Small intestine (tissue), 16 donors: ENCODE measurements at places on chromosomes 4 and X.
A peak's percentile ranks its signal among the peaks of the same experiment; 100 is the strongest.

DNA sequence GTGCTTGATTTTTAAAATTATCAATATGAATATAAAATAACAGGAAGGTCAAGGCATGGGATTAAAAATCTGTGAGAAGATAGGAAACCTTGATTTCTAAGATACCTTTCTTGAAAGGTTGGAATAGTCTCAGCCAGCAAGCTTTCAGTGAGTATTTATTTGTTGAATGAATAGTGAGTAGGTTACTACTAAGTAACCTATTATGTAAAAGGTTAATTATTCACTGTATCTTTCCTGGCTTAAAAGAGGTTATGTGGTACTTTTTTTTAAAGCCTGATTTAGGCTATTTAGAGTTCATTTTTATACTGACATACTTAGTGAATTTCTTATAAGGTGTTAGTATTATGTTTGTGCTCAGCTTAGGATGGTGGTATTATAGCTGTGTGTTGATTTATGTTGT, 123.5 kb downstream of the PTPN13 start:
- no peak for DNase-seq

GRCh38 chrX:150690126-150690525, 3.1 kb upstream of the MTMR1 start:
- DNase-seq: no peak

GRCh38 chr4:122814426-122814825, 12.2 kb upstream of the FGF2 start:
- no peak for DNase-seq

GRCh38 chr4:38416450-38417014, 247.5 kb upstream of the KLF3 start:
- DNase-seq: peak; percentile 28

- no peak for DNase-seq
Measured at GRCh38 chr4:36786519-36786918, 458.0 kb upstream of the NWD2 start.

DNA sequence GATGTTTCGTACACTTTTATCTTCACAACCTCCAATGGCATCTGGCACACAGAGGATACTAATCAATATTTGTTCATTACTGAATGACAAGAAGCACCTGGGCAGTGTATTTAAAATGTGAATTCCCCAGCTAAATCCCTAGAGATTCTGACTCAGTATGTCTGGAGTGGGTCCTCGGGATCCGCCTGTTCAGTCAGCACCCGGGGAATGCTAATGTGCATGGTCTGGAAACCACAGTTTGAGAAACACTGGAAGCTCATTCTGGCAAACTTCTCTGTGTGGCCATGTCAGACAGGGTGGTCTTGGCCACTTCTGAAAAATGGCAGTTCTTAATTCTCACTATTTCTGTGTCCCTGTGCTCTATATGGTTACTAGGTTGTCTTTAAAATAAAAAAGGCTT, 138.8 kb upstream of the VCX start:
- DNase-seq: no peak

DNA sequence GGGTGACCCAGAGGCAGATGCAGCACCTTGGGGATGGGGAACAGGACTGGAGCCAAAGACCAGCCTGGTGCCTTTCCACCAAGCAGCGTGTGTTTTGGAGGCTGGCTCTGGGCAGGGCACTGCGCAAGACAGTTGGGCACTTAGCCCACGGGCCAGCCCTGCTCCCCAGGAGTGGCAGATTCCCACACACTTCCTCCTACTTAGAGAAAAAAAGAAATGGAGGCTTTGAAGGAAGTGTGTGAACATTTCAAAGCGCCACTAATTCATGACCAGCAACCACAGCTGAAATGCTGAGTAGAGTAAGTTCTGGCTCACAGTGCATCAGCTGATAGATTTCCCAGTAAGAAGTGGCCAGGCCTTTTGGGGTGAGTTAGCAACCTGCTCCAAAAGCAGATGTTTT, 54.9 kb upstream of the LGI2 start:
- no peak for DNase-seq
